ENCODE measurements at places on chromosomes 12 and 14. TPM values are rescaled to one million over a fixed set of nuclear protein-coding genes. Genes with fewer than 3 reads are reported as not detected.

DNA sequence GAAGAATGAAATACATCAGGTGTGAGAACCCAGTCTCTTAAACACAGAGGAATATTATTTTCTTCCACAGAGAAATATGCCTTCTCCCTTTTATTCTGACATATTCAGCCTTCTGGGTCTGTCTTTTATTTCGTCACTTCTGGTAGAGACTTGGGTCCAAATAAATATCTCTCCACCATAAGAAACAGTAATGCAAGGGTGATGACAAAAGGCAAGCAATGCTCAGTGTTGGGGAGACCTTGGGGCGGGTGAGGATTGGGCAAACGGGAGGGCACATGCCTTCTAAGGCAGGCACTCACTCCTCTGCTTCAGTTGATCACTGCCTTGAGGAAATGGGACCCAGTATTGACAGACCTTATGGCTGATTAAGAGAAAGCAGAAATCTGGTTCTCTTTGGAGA is 6.7 kb upstream of the SOCS2 start:
- H3K36me3 ChIP-seq: no peaks in the 10 kb centered on the region
- no peaks in the 10 kb centered on the region for H3K4me1 ChIP-seq

DNA sequence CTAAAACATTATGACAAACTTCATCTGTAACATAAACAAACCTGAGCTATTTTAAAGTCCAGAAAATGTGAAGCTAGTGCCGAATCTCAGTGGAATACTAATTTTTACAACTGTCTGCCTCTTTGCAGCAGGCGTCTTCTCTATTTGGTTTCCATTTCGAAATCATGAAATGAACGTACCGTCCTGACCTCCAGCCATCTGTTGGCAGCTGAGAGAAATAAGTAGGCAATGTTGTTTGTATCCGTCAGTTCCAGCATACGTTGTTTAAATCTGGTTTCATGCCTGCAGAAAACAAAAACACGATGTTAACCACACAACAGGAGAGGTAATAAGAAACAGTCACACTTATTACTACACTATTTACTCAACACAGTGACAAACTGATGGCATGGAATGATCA is 54.3 kb upstream of the KCNJ8 start:
- no peak for DNase-seq
- H3K4me3 ChIP-seq: no peak overlapping the region
- no peaks in the 10 kb centered on the region for H3K36me3 ChIP-seq
- no peaks in the 10 kb centered on the region for H3K27me3 ChIP-seq

DNA sequence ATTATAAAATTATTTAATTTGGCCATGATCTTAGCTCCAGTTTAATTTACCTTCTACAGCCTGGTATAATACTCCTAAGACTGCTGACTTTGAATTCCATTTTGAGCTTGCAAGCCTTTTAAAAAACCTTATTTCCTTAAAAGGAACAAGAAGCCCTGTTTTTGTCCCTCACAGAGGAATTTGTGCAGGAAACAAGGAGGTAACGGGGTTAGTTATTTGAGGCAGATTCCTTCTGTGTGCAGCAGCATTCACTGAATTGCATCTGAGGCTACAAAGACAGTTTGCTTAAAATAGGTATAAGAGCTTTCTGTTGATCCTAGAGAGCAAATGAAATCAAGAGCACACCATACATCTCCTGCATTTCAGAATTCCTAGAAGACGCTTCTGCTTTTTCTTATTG is 403.3 kb upstream of the PRICKLE1 start:
- H3K27ac ChIP-seq: no peak overlapping the region
- no peaks in the 10 kb centered on the region for H3K4me1 ChIP-seq
- no peaks in the 10 kb centered on the region for H3K36me3 ChIP-seq
- no peak for DNase-seq

Gene NRXN3
- total RNA-seq: 22.4 TPM

Gene HOXC5
- 1.4 TPM for total RNA-seq

Gene POMT2
- 23.9 TPM for total RNA-seq
